Activated CD8-positive, alpha-beta T cell treated with anti-CD3 and anti-CD28 coated beads, Interleukin-2, amount 10 ng/mL, durations not matched to agents 7 days and 5 days (primary cell): ENCODE measurements at places on chromosomes 5 and 9. TPM values are rescaled to one million over a fixed set of nuclear protein-coding genes. Genes with fewer than 3 reads are reported as not detected.

DNA sequence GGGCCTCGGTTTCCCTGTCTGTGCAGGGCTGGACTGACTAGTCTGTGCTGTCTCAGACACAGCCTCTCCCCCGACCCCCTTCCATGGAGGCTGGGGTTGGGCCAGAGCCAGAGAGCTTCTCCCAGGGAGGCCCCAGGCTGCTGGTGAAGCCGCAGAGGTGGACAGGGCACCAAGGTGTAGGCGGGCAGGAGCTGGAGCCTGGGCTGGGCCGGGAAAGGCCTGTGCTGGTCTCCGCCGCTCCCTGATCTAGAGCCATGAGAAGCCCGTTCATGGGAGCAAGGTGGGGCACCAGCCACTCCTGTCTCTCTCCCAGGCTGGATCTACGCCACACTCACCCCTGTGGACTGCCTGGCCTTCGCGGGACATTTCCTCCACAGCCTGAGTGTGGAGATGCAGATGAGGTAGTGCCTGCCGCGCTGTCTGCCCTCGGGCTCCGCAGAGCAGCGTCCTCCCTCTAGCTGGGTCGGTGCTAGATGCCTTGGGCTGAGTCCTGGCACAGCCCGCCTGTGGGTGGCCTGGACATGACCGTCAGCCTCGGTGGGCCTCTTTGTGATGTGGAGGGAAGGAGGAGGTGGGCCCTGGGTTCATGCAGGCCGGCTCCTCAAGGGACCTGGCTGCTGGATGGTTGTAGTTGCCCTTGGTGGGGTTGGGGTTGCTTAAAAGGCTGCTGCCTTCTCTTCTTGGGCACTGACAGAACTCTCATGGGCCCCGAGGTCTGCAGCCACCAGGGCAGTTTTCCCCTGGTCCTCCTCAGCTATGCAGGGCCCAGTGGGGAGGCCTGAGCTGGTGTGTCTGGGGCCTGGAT is 79.4 kb downstream of the PHF2 start:
- no peak overlapping the region for H3K27ac ChIP-seq
- H3K36me3 ChIP-seq, result peaks cover 14% of the 10 kb centered on the region
- no peak for DNase-seq
- H3K27me3 ChIP-seq, result no peaks in the 10 kb centered on the region

DNA sequence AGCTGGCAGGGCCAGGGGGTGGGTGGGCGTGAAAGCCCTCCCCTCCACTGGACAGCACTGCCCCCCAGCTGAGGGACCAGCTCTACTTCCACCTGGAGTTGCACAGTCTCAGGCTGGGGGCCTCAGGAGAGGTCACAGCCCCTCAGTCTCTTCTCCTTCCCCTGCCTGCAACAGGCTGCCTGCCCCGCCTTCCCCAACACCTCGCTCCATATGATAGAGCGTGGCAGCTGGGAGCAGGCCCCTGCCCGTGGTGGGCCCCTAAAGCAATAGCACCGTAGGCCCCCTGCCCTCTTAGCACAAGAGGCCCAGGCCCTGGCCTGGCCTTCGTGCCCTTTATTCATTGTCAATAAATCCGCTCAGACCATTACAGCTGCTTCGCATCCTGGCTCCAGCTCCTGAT is 3.9 kb downstream of the RELL2 start:
- no peak overlapping the region for H3K4me3 ChIP-seq
- H3K27ac ChIP-seq, result no peak overlapping the region
- H3K4me1 ChIP-seq, result peaks cover 42% of the 10 kb centered on the region
- peaks cover 43% of the 10 kb centered on the region for H3K36me3 ChIP-seq
- DNase-seq, result no peak
- H3K27me3 ChIP-seq, result no peaks in the 10 kb centered on the region

C1QTNF2 gene
- total RNA-seq, result not detected

DNA sequence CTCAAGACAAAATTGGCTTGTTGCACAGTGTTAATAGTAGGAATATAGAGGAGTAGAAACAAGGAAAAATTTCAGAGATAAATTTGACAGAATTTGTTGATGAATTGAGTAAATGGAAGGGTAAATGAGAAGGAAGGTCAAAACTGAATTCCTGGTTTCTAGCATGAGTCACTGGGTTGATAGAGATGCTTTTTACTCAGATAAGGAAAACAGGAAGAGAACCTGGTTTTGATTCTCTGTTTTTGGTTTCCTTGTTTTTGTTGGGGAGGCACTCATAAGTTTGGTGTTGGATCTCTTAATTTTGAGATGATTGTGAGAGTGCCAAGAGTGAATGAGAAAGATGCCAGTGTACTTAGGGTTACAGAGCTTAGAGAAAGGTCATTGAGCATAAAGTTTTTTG is 7.1 kb downstream of the LRRC70 start:
- H3K4me3 ChIP-seq, result no peak overlapping the region
- peaks cover 23% of the 10 kb centered on the region for H3K4me1 ChIP-seq
- no peaks in the 10 kb centered on the region for H3K27me3 ChIP-seq
- DNase-seq, result no peak
- H3K27ac ChIP-seq, result no peak overlapping the region
- H3K36me3 ChIP-seq, result peaks cover 9% of the 10 kb centered on the region

GRCh38 chr9:117044241-117044640 is 357.1 kb downstream of the TRIM32 start:
- no peaks in the 10 kb centered on the region for H3K27me3 ChIP-seq
- H3K36me3 ChIP-seq, result no peaks in the 10 kb centered on the region
- no peak overlapping the region for H3K27ac ChIP-seq
- DNase-seq, result no peak
- H3K4me3 ChIP-seq, result no peak overlapping the region
- no peaks in the 10 kb centered on the region for H3K4me1 ChIP-seq

DNA sequence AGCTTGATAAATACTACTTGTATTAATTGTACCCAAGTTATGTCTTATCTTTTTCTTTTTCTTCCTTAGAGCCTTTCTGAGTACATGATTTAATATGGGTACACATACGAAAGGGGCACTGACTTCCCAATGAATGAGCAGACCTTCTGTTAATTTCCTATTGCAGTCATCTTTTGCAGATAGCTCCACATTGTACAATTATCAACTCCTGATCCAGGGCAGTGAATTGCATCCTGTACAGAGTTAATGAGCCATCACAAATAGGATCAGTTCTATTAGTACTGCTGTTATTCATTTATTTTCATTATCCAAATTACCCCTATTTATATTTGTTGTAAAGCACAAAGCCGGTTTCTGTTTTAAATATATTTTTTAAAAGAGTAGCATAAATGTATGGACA is 105.6 kb downstream of the ADAMTSL1 start:
- no peak for DNase-seq
- H3K36me3 ChIP-seq, result no peaks in the 10 kb centered on the region
- H3K4me1 ChIP-seq, result no peaks in the 10 kb centered on the region
- no peaks in the 10 kb centered on the region for H3K27me3 ChIP-seq
